Eye (tissue), 1 donor: ENCODE measurements at places on chromosomes 4 and X.
A peak's percentile ranks its signal among the peaks of the same experiment; 100 is the strongest.

- DNase-seq: no peak
Measured at GRCh38 chrX:71621603-71622002, 3.3 kb upstream of the CXCR3 start.

GRCh38 chr4:68995292-68995691, 43.7 kb upstream of the UGT2A3 start:
- DNase-seq: no peak

DNA sequence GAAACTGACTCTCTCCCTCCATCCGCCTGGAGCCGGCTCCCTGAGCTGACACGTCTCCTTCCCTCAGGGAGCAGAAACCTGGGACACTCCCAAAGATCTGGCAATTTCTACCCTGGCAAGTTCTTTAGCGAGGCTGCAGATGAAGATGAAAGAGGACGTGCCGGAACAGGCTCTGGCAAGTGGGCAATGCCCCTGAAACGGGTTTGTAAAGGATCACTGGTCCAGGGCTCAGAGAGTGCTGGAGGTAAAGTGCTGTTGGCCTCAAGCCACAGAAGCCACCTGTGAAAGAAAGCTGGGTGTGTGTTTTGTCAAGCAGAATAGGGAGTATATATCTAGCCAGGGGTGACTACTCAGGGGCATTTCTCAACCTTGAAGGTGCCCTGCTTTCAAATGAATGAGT, 131.4 kb upstream of the ATP6AP2 start:
- DNase-seq: no peak

DNA sequence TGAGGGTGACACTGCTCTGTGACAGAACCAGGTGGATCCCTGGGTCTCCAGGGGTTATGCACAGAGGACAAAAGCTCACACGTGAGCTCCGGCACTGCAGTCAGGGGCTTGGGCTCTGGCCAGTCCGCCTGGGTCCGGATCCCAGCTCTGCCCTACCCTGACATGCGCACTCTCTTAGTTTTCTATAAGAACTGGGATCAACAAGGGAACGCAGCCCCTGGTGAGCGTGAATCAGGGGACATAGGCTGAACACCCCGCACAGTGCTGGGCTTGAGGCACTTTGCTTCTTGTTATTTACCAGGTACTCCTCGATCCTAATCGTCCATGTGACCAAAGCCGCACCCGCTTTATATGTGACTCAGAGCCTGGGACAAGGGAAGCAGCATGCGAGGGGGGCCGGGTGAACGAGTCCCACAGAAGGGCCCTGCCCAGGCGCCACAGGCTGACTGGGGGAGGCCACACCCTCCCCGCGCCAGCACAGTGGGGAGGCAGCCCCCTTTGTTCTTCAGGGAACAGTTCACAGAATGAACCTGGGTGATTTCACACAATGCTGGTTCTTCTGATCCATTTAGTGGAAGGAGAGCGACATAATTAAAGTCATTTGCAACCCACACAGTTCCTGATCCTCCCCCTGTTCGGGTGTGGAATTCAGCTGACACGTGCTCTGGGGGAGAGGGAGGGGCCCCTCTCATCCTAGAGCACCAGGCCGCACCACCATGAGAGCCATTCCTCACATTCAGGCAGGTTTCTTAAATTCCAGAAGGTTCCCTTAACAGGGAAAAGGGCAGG, 55.5 kb downstream of the WFS1 start:
- DNase-seq: peak; percentile 42

DNA sequence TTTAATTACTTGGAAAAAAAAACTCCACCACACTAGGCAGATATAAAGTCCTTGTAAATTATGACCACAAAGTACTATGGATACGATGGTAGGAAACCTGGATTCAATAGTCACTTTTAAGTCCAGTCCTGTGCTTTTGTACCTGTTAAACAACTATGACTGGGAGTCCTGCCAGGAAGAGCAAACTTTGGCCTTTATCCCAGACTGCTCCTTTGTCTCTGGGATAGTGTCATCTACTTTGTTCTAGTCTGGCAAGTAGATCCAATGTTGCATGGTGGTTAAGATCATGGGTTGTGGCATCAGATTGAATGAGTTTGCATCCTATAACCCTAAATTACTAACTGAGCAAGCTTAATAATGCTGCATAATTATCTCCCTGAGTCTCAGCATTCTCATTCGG, 175.3 kb upstream of the FGF13 start:
- no peak for DNase-seq

- no peak for DNase-seq
Measured at GRCh38 chr4:82678051-82678450, 116.3 kb upstream of the TMEM150C start.

- DNase-seq: no peak
Measured at GRCh38 chrX:71214604-71215337, 8.3 kb upstream of the GJB1 start.

- DNase-seq: no peak
Measured at GRCh38 chrX:38859602-38860001, 58.3 kb downstream of the MID1IP1 start.

GRCh38 chr4:2443061-2443730, 24.4 kb downstream of the CFAP99 start:
- no peak for DNase-seq
